ENCODE measurements at places on chromosomes 6 and 20.

- DNase-seq = no peak
Measured at GRCh38 chr6:169589293-169589692, 112.5 kb downstream of the WDR27 start.

DNA sequence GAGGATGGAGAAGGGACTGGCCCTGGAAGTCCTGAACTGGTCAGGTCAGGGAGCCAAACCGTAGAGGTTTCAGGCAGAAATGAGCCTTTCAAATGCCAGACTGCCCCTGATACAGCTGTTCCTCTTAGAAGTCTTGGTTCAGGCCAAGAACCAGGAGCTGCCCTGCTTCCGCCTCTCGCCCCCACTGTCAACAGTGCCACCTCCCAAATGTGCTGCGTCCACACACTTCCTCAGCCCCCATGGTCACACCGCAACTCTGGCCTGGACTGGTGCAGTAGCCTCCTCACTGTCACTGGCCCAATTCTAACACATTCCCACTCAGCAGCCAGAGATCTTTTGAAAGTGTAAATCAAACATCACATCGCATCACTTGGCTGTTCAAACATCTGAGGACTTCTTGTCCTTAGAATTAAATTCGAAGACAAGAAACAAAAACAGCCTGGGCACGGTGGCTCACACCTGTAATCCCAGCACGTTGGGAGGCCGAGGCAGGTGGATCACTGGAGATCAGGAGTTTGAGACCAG lies 69.7 kb downstream of the STK35 start:
- no peak for DNase-seq

DNA sequence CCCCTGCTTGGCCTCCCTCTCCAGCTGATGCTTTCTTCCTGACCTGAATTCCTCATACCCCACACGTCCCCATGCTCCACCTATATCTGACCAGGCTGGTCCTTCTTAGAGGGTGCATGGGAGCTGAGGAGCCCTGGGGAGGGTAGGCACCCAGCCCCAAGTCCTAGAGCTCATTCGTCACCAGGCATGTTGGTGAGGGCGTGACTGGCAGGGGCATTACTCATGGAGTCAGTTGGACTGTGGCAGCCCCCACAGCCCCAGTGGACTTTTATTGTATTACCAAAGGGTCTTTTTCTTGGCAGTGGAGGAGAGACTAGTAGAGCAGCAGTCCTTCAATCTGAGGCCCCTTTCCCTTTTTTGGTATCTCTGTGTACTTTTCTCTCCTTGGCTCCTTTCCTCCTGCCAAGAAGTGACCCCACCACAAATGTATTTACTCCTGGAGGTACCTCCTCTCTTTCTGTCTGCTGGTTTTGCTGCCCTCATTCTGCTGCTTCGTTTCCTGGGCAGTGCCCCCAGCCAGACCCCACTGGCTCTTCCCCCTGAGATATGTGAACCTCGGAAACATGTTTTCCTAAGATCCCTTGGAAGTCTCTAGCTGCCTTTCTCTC lies 10.4 kb upstream of the SGK2 start:
- DNase-seq = no peak

DNA sequence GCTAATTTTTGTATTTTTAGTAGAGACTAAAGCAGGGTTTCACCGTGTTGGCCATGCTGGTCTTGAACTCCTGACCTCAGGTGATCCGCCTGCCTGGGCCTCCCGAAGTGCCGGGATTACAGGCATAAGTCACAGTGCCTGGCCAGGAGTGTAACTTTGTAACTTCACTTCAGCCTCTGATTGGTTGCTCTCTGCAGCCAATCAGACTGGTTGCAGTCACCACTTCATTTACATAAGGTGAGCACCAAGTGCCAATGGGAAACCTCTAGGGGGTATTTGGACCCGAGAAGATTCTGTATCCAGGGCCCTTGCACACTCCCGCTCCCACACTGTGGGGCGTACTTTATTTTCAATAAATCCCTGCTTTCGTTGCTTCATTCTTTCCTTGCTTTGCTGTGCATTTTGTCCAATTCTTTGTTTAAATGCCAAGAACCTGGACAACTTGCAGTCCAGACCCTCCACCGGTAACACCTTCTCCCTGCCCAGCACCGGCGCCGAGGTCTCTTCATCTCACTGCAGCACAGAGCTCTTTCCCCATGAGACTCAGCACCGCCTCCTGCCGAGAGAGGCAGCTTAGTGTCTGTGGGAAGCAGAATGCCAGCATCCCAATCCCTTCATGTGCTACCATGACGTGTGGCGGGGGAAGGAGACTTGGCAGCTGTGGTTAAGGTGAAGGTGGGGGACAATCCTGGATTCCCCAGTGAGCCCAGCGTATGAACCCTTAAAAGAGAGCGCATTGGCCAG lies 14.0 kb upstream of the MRGBP start:
- no peak for DNase-seq

- peak; percentile 64 for DNase-seq
Measured at GRCh38 chr6:37565267-37566110, 65.8 kb upstream of the CCDC167 start.

Measured in nucleus accumbens (tissue), 56 donors.